Stimulated activated CD4-positive, alpha-beta T cell treated with anti-CD3 and anti-CD28 coated beads, Interleukin-2, amount 100 ng/mL, for 4 hours (primary cell): ENCODE measurements at places on chromosomes 11 and 22.

DNA sequence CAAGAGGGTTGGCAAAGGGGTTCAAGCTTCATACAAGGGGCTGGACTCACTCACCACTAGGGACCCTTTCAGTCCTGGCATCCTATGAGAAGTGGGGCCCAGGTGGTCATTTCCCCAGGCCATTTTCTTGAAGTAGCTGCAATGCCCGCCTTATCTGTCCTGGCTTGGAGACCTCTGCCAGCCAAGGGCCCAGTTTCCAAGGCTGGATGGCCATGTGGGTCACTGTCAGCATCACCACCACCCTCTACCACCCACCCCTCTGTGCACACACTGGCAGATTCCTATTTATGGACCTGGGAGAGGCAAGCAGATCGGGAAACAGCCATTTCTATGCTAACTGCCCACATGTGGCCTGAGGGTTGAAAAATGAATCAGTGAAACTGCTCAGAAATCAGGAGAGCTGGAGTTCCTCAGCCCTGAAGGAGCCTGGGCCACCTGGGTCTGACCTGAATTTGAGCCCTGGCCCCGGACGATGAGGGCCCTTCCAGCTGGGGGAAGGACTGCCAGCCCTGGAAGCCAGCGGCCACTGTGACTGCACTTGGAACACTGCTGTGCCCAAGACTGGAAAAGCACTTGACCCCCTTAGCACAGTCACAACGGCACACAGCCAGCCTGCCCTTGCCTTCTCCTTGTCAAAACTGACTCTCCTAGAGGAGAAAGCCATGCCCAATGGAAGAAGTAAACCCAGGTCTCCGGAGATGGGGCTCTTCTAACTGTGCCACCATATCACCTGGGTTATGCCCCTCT is 442.2 kb downstream of the BUD13 start:
- DNase-seq, result no peak

- DNase-seq, result peak; percentile 84
Observed at GRCh38 chr11:57458410-57459163, 1.7 kb upstream of the RTN4RL2 start.

- DNase-seq, result no peak
Observed at GRCh38 chr22:21779444-21779843, 43.9 kb upstream of the YPEL1 start.

- DNase-seq, result no peak
Observed at GRCh38 chr11:35013514-35014233, 97.3 kb downstream of the PDHX start.

DNA sequence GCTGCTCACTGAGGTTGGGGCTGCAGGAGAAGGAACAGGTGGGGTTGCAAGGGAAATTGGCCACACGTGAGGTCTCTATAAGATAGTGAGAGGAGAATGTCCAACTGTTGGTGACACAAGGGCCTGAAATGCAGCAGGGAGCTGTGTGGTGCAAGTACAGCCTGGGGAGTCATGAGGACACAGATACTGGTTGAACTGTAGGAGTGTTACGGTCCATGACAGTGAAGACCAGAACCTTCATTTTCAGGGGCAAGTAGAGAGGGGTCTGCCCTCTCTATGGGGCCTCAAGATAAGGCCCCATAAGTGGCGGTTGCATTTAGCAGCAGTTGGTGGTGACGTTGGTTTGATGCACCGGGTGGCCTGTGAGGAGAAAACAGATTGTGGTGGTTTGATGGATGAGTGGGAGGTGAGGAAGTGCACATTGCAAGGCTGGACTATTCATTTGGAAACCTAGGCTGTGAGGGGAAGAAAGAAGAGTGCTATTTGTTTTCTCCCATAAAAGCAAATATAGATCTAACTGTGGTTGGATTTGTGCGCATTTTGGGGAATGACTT is 39.4 kb downstream of the MICAL2 start:
- no peak for DNase-seq

- no peak for DNase-seq
Observed at GRCh38 chr11:61369372-61370348, 7.5 kb downstream of the TMEM138 start.

- no peak for DNase-seq
Observed at GRCh38 chr11:10319702-10320558, 15.1 kb downstream of the ADM start.

DNA sequence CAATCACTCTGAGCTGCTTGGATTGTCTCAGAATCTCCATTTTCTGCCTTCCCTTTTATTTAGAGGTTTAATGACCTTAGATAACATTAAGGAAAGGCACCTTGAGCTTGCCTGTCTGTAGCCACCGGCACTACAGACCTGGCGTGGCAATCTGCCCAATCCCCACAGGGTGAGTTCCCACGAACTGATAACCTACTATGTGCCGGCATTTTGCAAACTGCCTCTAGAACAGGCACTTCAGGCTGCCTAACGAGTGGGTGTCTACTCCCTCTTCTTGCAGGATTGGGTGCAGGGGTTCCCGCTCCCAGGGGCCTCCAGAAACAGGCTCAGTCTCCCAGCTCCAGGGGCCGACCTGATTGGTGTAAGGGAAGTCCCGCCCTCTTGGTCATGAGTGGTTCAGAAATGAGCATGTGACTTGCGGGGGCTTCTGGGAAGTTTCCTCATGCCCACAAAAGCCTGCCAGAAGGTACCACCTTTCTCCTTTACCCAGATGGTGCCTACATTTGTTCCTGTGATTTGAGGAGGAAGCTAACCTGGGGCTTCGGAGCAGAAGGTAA is 120.0 kb upstream of the LDLRAD3 start:
- no peak for DNase-seq

- DNase-seq, result no peak
Observed at GRCh38 chr11:2812371-2812991, 73.1 kb downstream of the CDKN1C start.

GRCh38 chr22:44624689-44625420 is 77.1 kb upstream of the PRR5 start:
- no peak for DNase-seq

DNA sequence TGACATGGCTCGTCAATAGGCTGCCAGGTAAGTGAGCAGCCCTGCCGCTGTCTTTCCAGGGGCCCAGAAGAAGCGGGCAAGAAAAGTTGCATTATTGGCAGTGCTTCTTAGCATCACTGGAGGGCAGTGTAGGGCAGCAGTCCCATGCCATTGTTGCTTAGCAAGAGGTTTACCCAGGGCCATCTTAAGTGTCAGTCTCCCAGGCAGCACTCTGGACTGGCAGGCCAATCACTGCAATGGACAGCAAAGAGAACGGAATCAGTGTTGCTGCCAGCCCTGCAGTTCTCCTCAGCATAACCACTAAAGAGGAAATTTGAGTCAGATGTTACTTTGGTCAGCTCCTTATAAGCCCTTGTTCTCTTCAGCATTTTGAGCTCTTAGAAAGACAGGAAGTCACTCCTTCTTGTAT is 13.4 kb upstream of the GRK2 start:
- no peak for DNase-seq

DNA sequence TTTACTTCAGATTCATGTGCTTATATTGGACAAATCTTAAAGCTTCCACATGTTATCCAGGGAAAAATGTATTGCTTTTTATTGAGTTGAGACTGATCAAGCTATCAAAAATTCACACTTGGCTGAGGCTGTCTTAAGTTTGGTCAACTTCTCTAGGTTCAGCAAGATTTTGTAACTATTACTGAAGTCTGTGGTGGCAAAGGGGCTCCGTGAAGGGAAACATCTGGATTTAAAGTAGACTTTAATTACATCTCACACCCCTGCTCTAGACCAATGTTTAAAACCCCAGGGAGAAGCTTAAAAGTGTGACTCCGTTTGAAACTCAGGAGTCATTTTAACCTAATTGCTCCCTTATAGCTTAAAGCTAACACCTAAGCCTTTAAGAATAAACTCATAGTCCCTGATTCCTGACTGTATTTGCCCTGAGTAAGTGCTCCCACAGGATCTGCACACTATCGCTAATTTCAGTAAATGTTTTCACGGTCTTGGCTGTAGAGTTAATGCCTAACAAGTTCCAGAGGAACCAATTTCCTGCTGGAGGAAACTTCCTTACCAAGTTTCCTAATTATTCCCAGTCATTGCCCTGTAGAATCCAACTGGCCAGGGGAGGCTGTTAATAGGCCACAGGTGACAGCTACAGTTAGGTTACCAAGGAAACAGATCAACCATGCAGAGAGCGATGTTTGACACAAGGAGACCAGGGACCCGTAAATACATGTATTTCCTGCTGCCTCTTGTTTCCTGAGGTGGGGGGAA is 40.5 kb downstream of the OR10A6 start:
- no peak for DNase-seq

DNA sequence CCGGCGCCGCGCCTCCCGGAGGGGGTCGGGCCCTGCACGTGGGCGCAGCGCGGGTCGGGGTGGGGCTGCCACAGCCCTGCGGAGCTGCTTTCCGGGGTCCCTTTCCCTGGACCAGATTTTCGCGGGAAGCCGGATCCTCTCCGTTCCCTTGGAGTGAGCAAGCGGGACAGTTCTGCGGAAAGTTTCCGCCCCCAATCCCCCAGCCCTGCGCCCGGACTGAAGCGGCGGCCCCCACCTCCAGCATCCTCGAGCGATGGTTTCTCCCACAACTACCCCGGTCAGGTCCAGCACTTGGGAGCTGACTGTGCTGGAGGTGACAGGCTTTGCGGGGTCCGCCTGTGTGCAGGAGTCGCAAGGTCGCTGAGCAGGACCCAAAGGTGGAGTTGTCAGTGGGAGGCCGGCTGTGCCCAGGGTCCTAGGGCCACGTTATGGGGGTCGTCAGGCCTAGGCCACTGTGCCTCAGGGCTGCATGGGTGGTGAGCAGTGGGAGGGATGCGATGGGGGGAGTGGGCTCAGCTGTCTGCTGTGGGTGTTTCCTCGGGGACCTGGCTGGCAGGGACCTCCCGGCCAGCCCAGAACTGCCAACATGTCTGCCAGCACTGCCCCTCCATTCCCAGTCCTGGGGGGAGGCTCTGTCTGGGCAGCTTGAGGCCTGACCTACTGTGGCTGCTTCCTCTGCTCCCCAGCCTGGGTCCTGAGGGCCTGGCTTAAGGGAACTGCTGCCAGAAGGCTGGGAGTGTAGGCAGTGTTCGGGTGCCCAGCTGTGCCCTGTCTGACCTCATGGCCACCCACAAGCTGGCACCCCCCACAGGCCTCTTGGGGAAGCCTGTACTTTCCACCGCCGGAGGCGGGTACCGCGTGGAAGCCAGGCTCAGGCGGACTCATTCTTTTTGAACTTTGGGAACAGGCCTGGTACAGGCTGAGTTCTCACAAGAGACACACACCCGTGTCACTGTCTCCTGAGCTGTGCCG is 726 bp downstream of the ST3GAL4 start:
- DNase-seq, result no peak

- DNase-seq, result no peak
Observed at GRCh38 chr22:49659281-49659923, 168.3 kb downstream of the BRD1 start.

DNA sequence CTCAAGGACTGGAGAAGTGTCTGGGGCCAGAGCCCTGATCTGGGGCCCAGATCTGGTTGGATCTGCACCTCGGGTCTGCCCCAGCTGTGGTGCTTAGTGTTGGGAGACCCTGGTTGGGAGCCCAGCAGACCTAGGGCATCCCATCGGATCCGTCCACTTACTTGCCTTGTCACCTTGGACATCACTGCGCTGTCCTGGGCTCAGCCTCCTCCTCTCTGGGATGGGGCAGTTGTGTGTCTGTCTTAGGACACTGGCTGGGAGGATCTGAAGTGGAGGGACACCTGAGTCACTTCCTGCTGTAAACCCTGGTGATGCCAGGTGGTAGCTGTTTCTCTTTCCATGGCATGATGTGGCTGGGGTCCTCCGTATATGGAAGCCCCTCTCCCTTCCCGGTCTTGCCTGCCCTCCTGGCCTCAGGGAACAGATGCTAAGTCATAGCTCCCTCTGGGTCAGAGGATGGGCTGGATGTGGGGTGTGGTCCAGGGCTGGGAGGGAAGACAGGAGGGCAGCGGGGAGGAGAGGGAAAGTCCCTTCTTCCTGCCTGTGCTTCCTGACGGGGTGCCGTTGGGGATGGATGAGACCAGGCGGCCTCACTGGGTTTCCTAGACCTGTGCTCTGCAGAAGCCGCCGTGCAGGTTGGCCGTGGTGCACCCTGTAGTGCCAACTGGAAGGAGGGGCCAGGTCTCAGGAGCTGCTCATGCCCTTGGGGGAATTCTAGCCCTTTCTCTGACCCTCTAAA is 12.1 kb upstream of the OMP start:
- no peak for DNase-seq

DNA sequence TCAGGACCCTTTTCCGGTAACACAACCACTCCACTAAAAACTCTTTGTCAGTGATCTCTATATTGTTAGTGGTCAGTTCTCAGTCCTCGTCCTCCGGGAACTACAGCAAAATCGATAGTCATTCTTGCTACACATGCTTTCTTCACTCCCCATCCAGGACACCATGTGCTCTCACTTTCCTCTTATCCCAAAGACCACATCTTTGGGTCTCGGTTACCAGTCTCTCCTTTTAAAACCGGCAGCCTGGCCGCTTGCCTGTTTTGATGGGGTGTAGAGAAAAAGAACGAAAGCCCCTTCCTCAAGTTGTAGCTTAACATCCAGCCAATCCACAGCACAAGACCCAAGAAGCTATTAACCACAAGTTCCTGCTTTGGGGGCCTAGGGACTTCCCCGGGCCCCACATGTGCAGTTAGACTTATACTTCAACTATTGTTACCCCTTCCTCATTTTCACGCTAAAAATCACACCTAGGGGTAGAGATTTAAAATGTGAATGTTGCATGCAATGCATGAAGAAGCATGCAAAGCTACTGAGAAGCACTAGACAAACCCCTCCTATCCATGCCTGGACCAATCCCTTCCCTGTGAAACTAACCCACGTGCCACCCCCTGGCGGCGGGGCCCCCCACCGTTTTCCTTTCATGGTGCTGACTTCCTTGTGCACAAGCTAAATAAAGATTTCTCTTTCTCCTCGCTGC is 1.5 kb upstream of the TOLLIP start:
- DNase-seq, result no peak

GRCh38 chr11:6354651-6355485 is 34.6 kb upstream of the CAVIN3 start:
- DNase-seq, result no peak

GRCh38 chr11:33735271-33736147 is 714 bp downstream of the CD59 start:
- no peak for DNase-seq

- DNase-seq, result no peak
Observed at GRCh38 chr22:37368058-37368457, 59.2 kb downstream of the ELFN2 start.

DNA sequence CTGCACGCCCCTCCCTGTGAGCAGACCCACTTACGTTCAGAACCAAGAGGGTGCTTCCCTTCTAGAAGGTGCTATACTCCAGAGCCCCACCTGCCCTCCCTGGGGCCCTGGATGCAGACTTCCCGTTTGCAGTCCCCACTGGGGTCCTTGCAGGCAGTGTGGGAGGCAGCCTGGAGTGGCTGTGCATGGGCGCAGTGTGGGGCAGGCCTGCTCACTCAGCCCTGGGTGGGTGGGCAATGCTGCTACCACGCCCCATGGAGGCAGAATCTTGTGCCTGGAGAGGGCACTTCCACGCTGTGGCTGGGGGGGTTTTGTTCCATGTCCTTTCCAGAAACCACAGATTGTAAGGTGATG is 116.2 kb downstream of the KCNQ1OT1 start:
- no peak for DNase-seq

- no peak for DNase-seq
Observed at GRCh38 chr22:46518542-46519325, 18.7 kb downstream of the CELSR1 start.

DNA sequence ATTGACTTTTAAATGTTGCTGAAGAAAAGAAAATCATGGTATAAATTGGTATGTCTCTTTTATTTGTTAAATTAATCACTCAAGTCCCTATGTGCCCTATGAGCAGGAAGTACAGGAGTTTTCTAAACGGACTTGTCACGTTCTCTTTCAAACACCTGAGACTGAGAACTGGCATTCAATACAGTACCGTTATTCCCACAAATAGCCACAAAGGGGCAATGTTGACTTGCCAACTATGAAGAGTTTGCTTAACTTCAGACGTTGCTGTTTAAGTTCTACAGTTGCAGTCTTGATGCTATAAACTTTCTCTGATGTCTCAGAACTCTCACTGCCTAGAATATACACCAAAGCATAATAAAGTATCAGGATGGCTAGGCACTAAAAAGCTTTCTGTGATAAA is 7.6 kb downstream of the OR56A1 start:
- DNase-seq, result no peak
